SK-N-SH (cell line): ENCODE measurements at places on chromosomes 3 and 15.

DNA sequence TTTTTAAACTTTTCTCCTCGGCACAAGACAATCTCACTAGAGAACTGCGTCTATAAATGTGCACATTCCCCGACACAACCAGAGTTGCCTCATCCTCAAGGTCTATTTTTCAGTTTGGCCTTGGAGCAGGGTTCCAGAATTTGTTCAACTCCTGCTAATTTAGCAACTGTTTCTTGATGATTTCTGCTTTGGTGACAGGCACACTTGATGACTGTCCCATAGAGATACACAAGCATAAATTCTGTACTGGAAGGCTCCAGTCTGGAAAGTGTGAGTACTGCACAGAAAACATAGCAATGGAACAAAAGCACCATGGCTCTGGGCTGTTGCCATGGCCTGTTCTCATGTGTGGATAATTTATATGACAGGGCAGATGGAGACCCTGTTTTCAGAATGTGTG is 379.6 kb upstream of the PDZRN3 start:
- no peaks in the 10 kb centered on the region for H3K36me3 ChIP-seq
- no peak for DNase-seq
- no peaks in the 10 kb centered on the region; the same call in 1 of the 2 replicates for H3K4me1 ChIP-seq
- no peaks in the 10 kb centered on the region for H3K27me3 ChIP-seq
- H3K27ac ChIP-seq, result no peak overlapping the region

DNA sequence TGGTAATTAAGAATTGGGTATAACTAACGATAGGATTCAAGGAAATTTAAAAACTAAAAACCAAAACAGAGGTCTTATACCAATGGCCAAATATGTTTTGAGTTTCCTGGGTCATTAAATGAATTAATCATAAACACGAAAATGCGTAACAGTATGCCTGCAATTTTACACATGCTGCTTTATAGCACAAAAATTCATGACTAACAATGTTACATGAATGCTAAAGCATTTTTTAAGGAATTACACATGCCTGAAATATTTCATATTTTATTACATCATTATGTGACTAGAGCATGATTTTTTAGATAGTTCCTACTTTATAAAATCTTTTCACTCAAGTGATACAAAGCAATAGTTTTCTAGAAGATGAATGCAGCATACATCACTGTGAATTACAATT is 74.7 kb downstream of the ZNF148 start:
- DNase-seq, result no peak
- H3K27me3 ChIP-seq, result no peaks in the 10 kb centered on the region
- H3K36me3 ChIP-seq, result no peaks in the 10 kb centered on the region; the same call in 1 of the 2 replicates
- H3K4me1 ChIP-seq, result peaks cover 10% of the 10 kb centered on the region; the same call in 1 of the 2 replicates
- H3K4me3 ChIP-seq, result no peak overlapping the region

DNA sequence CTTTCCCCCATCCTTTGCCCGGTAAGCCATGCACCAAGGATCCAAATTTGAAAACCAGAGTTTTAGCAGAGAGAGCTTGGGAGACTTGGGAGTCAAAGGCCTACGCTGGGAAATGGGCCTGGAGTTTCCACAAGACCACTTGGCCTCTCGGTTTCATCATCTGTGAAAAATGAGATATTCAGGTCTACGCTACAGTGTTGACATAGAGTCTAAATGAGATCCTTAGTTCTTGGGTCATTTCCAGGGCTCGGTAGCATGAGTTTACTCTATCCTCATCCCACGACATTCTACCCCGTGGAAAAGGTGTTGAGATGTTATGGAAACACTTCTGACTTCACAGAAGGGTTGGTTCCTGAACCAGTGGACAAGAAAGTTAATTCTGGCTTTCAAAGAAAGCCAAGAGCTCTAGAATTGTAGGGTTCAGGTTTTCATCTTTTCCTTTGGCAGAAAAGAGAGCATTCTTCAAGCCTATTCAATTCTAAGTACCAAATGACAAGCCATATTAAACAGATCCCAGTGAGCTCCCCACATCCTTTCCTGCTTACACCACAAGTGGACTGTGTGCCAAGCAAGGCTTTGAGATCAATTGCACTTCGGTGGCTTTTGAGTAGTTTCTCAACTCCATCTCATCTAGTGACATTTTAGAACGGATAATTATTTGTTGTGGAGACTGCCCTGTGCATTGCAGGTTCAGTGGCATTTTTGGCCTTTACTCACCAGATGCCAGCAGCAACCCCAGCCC is 219.7 kb downstream of the SLCO3A1 start:
- no peak overlapping the region; the same call in 1 of the 2 replicates for H3K27ac ChIP-seq
- no peaks in the 10 kb centered on the region for H3K36me3 ChIP-seq
- peaks cover 34% of the 10 kb centered on the region for H3K4me1 ChIP-seq
- DNase-seq, result no peak

- H3K27me3 ChIP-seq, result no peaks in the 10 kb centered on the region
- no peak overlapping the region for H3K27ac ChIP-seq
- no peak overlapping the region for H3K4me3 ChIP-seq
Measured at GRCh38 chr3:16294844-16295243, 29.8 kb downstream of the OXNAD1 start.

- no peak for DNase-seq
- no peak overlapping the region for H3K4me3 ChIP-seq
- H3K36me3 ChIP-seq, result no peaks in the 10 kb centered on the region
- no peak overlapping the region for H3K27ac ChIP-seq
- no peaks in the 10 kb centered on the region for H3K27me3 ChIP-seq
Measured at GRCh38 chr3:136120373-136121348, 75.5 kb downstream of the MSL2 start.

GRCh38 chr3:42214565-42215283 is 51.3 kb downstream of the CCK start:
- no peaks in the 10 kb centered on the region; the same call in 1 of the 2 replicates for H3K4me1 ChIP-seq
- no peak overlapping the region for H3K27ac ChIP-seq
- no peak overlapping the region for H3K4me3 ChIP-seq
- H3K36me3 ChIP-seq, result no peaks in the 10 kb centered on the region
